Spinal cord (tissue), 10 donors: ENCODE measurements at places on chromosomes 1 and 21. TPM values are rescaled to one million over a fixed set of nuclear protein-coding genes. Genes with fewer than 3 reads are reported as not detected.

- DNase-seq, result no peak
- no peaks in the 10 kb centered on the region for H3K27me3 ChIP-seq
- no peak overlapping the region for H3K4me3 ChIP-seq
- no peaks in the 10 kb centered on the region for H3K4me1 ChIP-seq
Measured at GRCh38 chr1:244502630-244503029, 41.6 kb downstream of the CATSPERE start.

DNA sequence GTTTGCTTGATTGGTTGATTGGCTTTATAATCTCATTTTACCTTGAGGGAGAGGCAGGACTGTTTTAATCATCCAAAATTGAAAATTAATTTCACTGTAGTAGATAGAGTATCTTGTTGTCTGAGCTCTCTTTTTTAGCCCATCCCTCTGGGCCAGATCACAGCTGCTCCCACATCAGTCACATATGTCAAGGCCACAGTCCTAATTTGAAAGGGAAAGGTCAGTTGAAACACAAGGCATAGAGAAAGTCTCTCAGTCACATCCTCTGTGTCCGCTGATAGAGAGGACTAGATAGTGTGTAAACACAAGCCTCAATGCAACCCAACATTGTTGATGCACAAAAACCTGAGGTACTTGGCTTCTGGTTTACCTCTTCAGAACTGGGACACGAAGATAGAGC is 6.8 kb downstream of the C1orf74 start:
- no peak overlapping the region for H3K27ac ChIP-seq
- H3K27me3 ChIP-seq, result no peaks in the 10 kb centered on the region
- no peak overlapping the region for H3K4me3 ChIP-seq
- DNase-seq, result no peak

Gene CD247
- 1.3 TPM for total RNA-seq

- no peak for DNase-seq
- H3K36me3 ChIP-seq, result no peaks in the 10 kb centered on the region
- no peaks in the 10 kb centered on the region for H3K4me1 ChIP-seq
- H3K4me3 ChIP-seq, result no peak overlapping the region
- no peak overlapping the region for H3K27ac ChIP-seq
Measured at GRCh38 chr21:41375875-41376274, 14.0 kb downstream of the MX2 start.

DNA sequence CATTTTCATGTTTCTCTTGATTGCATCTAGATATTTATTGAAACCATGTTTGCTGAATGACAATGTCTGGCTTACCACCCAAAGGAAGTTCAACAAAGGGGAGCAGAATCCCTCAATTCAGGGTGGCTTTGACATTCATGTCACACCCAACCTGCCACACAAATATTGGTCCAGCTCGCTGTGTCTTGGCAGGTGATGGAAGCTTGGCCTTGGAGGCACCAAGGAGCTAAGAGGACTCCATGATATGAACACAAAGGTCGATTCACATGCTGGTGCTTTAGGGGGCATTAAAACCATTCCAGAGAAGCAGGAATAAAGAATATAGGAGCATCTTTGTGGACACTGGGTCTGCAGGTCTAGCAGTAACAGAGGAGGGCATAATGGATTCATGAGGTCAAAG is 114.8 kb downstream of the RUNX1 start:
- no peak overlapping the region for H3K27ac ChIP-seq
- no peak overlapping the region for H3K4me3 ChIP-seq
- H3K36me3 ChIP-seq, result no peaks in the 10 kb centered on the region
- no peak for DNase-seq
